ENCODE measurements at places on chromosomes 7 and 10.
A peak's percentile ranks its signal among the peaks of the same experiment; 100 is the strongest.

DNA sequence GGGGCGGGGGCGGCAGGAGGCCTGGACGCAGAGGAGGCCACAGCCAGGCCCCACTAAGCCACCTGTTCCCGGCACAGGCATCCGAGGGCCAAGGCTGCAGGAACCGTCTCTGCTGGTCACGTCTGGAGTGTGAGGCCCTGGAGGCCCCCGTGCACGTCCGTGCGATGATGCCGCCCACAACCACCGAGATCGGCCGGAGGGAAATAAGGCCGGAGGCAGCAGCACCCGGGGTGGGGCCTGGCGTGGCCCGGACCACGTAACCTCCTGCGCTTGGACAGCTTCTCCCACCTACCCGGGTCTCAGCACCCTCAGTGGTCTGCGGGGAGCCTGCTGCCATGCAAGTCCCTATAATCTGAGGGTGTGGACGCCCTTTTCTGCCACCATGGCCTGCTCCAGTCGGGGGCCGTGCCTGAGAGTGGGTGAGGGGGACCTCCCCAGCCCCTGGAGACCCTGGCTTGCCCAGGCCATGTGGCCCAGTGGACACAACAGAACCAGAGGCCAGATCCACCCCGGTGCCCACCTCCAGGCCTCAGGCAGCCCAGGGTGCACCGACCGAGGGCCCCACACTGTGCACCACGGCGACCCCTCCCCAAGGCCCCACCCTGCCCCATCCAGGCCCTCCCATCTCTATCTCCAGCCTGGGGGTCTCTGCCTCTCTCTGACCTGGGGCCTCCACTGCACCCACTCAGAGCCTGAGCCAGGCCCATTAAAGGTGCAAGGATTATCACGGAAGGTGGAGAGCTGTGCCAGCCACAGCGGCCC, 83.1 kb downstream of the PDGFA start:
- DNase-seq: no peak

- DNase-seq: no peak
These were observed 209.0 kb upstream of the FZD1 start for GRCh38 chr7:91055219-91055618.

- DNase-seq: no peak
These were observed 4.2 kb downstream of the TMEM270 start for GRCh38 chr7:73864981-73865711.

DNA sequence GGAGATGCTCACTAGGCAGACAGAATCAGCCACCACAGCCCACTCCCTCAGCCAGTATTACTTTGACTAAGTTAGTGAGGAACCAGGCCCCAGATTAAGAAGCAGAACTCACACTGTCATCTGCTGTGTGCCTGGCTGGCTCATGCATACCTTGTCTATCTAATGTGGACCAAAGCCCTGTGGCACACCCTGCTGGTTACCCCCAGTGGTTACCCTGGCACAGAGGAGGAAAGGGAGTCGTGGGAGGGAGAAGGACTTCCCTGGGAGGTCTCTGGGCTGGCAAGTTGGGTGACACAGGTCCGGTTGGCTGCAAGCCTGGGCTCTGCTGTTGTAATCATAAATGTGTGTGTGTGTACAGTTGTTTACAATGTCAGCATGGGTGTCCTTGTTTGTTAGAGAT, 7.5 kb upstream of the SH2D4B start:
- peak; percentile 62 for DNase-seq

GRCh38 chr7:26863518-26864308, 677 bp downstream of the SKAP2 start:
- DNase-seq: no peak

DNA sequence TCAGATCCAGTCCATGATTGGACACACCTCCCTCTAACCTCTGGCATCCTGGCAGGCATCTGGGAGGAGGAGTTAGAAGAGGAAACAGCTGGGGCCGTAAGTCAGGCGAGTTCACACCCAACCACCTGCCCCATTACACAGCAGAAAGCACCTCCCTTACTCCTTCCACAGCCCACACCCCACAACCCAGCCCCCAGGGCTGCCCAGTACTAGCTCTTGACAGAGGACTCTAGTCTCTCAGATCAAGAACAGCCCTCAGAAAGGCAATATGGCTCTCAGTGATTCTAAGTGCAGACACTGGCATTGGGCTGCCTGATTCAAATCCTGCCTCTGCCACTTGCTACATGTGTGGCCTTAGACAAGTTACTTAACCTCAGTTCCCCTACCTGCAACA, 34.1 kb downstream of the KCNMA1 start:
- DNase-seq: peak; percentile 17

- no peak for DNase-seq
These were observed 87.8 kb downstream of the ABCC2 start for GRCh38 chr10:99870123-99870730.

DNA sequence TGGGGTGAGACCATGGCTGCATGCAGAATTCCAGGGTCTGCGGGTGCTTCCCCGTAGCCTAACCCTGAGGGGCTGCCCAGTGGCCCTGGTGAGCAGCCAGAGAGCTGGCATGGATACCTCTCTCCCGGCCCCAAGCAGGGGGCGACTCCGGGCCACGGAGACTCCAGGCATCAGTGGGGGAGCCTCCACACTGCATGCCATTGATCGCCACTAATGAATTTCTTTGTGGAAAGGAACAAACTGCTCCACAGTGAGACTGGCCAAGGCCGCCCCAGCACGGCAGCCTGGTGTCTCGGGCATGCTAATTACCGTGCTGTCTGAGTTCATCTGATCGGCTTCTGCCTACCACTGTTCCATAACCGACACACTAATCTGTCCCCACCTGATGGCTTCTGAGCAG, 184.4 kb downstream of the GRID1 start:
- DNase-seq: no peak

GRCh38 chr7:128945668-128946366, 8.1 kb downstream of the IRF5 start:
- no peak for DNase-seq

- no peak for DNase-seq
These were observed 26.1 kb upstream of the FAM221A start for GRCh38 chr7:23653942-23654341.

DNA sequence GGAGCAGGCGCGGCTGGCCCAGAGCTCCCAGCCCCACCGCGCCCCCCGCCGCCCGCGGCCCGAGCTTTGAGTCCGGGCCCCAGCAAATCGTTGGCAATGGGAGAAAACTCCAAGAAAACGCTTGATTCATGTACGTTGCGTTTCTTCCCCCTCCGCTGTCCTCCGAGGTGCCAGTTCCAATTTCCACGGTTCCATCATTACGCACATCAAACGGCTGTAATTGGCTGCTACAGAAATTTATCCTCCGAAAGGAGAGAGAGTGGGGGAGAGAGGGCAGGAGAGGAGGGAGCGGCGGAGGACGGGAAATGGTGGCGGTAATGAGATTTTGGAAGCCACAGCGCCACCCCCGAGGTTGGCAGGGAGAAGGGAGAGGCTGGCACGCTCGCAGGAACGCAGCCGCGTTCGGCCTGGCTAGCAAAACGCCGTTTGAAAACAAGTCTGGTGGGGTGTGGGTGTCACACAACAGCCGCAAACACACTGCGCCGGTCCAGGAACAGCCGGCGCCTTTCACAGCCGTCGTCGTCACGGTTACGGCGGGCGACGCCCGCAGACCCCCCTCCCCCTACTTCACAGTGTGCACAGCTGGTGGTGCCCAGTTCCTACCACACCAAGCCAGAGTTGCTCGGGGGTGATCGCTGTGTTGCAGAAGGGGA, 57.5 kb downstream of the UNCX start:
- DNase-seq: no peak

GRCh38 chr10:80260295-80261243, 28.9 kb downstream of the MAT1A start:
- peak; percentile 42 for DNase-seq

- peak; percentile 19 for DNase-seq
These were observed 29.2 kb downstream of the FAM3C start for GRCh38 chr7:121366852-121367431.

GRCh38 chr7:23332910-23333612, 33.9 kb downstream of the MALSU1 start:
- DNase-seq: no peak
